ENCODE measurements at places on chromosomes 5 and 9.

DNA sequence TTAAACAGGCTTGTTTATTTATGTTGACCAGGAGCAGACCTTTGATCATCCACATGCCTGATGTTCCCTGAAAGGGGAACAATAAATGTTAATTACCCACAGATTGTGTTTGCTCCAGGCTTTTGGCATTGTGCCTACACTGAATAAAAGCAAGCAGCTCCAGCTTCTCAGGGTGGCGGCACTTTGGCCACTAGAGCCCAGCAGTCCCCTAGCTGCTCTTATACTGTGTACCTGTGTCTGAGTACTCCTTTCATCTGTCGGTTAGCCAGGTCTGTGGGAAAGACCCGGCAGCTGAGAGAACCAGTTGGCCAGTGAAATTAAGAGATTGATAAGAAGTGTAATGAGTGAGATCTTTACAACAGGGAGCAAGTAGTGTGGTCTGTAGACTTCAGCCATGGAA is 254.8 kb upstream of the FTMT start:
- no peak for DNase-seq

- DNase-seq: no peak
Observed at GRCh38 chr9:99895510-99895909, 10.9 kb upstream of the STX17 start.

- DNase-seq: no peak
Observed at GRCh38 chr5:176155922-176156359, 82.3 kb upstream of the SIMC1 start.

- DNase-seq: no peak
Observed at GRCh38 chr9:72728031-72728770, 206.8 kb downstream of the TMC1 start.

DNA sequence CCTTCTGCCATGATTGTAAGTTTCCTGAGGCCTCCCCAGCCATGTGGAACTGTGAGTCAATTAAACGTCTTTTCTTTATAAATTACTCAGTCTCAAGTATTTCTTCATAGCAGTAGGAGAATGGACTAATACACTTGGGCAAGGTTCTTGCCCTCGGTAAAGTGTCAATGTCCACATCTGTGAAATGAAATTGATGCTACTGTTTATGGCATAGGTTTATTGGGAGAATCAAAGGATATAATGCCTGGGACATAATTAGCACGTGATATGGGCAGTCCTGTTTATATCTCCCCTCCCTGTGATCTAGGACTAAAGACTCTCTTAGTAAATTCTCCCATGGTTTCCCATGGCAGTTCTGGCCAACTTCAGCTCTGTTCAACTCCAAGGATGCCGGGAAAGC is 19.4 kb downstream of the TMEM174 start:
- DNase-seq: no peak

DNA sequence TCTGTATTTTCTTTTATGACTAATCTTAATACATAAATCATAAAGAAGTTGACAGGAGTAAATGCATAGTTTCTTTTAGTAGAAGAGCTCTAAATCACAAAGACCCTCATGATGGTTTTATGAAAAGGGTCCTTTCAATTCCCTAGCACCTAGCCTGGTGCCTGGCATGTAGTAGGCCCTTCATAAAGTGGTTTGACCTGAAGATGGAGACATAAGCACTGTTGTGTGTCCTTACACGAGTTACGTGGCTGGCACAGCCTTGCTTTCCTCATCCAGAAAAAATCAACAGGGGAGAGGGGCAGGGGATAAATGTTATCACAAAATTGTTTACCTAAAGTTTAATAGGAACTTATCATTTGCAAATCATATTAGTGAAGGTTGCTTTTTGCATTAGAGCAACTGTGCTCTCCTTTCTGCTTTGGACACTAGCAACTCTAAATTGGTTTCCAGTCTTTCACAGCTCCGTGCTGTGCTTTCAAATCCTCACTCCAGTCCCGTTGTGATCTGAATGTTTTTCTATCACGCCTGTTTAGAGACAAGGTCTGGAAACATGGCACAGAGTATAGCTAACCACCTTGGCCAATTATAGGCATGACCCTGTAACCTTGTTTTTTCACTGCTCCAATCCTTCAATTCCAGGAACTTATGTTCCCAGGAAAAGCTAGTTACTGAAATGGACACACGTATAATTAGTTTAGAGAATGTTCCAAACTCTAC is 55.7 kb downstream of the ARL15 start:
- no peak for DNase-seq

- no peak for DNase-seq
Observed at GRCh38 chr9:136364942-136365774, 1.6 kb upstream of the DNLZ start.

DNA sequence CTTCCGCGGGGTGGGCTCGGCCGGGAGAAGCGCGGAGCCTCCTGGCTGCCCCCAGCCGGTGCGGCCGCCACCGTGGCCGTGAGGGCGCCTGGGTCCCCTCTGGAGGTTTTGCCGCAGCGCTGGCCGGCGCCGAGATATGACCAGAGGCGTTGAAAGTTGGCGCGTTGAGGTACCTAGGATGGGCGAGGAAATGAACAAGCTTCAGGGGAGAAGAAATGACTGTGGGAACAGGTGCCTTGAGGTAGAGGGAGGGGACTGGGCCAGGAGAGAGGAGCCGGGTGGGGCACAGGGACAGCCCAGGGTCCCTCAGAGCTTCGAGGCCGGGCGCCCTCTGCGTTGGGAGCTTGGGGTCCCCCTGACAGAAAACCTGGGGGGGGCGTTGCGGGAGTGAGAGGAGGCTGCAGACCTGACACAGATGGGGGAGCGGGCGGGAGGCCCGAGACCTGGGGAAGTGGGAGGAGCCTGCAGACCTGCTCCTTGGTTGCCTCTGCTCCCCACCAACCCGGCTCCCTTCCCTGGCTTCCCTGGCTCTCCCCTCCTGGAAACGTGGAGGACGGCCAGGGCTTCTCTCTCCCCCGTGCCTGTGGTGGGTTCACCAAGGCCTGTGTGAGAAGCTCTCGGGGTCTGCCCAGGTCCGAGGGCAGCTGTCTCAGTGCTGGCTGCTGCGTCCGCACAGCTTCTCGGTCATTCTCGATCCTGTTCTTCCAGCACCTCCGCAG is 14.2 kb downstream of the RABL6 start:
- DNase-seq: no peak

- no peak for DNase-seq
Observed at GRCh38 chr5:179415291-179416060, 70.2 kb upstream of the ADAMTS2 start.

DNA sequence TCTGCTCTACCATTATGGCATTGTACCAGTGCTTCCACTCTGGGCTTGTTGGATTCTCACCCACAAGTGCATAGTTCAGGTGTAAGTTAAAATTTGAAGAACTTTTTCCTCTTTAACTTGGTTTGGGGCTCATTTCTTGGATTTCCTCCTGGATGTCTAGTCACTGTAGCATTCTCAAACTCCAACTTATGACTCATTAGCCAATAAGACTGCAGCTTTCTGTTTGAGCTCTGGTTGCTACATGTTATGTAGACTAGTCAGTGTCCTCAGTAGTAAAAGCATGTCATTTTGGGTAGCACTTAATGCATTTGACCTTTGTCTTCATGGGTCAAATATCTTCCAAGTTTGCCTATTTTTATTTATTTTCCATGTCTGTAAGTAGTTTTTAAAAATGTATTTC is 790.8 kb downstream of the BRINP1 start:
- peak; percentile 47 for DNase-seq

- no peak for DNase-seq
Observed at GRCh38 chr9:125425170-125425897, 163.7 kb downstream of the GAPVD1 start.

DNA sequence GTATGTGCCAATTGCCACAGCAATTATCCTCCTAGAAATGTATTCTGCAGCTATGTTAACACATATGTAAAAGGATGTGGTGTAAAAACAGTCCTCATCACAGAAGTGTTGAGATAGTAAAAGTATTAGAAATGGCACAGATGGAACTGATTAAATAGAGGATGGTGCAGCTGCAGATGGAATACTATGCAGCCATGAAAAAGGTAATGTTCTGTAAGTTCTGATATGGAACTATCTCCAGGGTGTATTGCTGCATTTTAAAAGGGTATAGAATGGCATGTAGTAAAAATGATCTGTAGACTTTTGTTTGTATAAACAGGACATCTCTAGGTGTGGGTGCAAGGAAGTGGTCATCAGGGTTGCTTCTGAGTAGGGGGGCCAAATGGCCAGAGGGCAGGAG is 63.0 kb upstream of the PHYKPL start:
- DNase-seq: no peak

DNA sequence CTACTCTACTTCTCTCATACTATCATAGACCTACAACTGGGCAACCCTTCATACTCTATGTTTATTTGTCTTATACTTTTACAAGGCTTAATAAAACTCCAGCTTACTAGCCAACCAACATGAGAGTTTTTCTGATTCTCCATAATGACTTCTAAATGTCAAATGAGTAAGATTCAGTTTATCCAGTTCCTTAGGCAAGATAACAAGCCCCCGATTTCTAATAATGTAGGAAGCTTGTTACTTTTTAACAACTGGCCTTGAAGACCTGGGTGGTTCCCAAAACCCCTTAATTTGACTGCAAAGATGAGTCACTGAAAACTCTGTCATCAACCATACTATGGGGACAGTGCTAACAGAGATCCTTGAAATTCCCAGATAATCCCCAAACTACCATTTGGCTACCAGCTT is 294.6 kb upstream of the ACTBL2 start:
- DNase-seq: no peak

GRCh38 chr5:17912794-17913193 is 278.5 kb downstream of the TAF11L14 start:
- DNase-seq: no peak

GRCh38 chr5:69279517-69279916 is 44.8 kb downstream of the CDK7 start:
- DNase-seq: no peak
